ENCODE measurements at places on chromosomes 2 and 18. TPM values are rescaled to one million over a fixed set of nuclear protein-coding genes. Genes with fewer than 3 reads are reported as not detected.

DSEL gene
- total RNA-seq, result 2.2 TPM

APOB gene
- 9.7 TPM for total RNA-seq

EFR3B gene
- total RNA-seq, result 4.2 TPM

CCDC121 gene
- total RNA-seq, result 6.5 TPM

MRO gene
- total RNA-seq, result 4.0 TPM

SMAD2 gene
- 74.8 TPM for total RNA-seq

CYTIP gene
- 1.2 TPM for total RNA-seq

ASXL3 gene
- 4.3 TPM for total RNA-seq

NEMP2 gene
- 2.8 TPM for total RNA-seq

RTTN gene
- 6.8 TPM for total RNA-seq

ZSWIM2 gene
- total RNA-seq, result not detected

SLC4A1AP gene
- 19.2 TPM for total RNA-seq

NOSTRIN gene
- 11.5 TPM for total RNA-seq
